Stimulated activated CD8-positive, alpha-beta memory T cell treated with anti-CD3 and anti-CD28 coated beads, Interleukin-12 subunit alpha, Interleukin-12 subunit beta, amount 100 ng/mL, for 4 hours (primary cell): ENCODE measurements at places on chromosomes 5 and 9.

- DNase-seq = no peak
Measured at GRCh38 chr5:73135429-73136054, 15.2 kb downstream of the TMEM171 start.

- DNase-seq = no peak
Measured at GRCh38 chr9:107229241-107229741, 53.8 kb upstream of the RAD23B start.

GRCh38 chr9:99602854-99603253, 218.8 kb upstream of the NR4A3 start:
- no peak for DNase-seq

DNA sequence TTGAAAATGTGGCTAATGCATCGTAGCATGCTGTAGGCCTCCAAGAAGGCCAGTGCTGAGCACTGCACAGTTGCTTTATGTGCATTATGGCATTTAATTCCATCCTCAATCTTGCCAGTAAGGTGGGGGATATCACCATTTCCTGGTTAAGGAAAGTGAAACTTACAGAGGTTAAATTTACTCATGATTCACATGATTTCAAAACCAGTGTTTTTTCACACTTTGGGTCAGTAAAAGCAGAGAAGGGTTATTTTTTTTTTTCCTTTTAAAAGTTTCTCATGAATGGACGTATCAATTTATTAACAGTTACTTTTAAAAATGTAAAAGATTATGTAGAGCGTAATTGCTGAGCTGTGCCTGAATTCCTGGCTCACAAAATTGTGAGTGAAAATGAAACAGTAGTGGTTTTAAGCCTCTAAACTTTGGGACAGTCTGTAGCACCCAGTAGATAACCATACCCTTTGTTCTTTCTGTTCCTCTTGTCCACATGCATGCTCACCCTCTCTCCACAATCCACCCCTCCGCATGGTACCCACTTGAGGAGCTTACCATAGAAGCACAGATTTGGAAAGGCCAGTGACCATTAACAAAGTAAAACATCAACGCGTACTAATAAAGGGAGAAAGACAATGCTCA, 21.2 kb downstream of the MAST4 start:
- DNase-seq = no peak

GRCh38 chr5:17854901-17855300, 220.6 kb downstream of the TAF11L14 start:
- no peak for DNase-seq

GRCh38 chr5:154732212-154732611, 23.0 kb upstream of the LARP1 start:
- DNase-seq = no peak

DNA sequence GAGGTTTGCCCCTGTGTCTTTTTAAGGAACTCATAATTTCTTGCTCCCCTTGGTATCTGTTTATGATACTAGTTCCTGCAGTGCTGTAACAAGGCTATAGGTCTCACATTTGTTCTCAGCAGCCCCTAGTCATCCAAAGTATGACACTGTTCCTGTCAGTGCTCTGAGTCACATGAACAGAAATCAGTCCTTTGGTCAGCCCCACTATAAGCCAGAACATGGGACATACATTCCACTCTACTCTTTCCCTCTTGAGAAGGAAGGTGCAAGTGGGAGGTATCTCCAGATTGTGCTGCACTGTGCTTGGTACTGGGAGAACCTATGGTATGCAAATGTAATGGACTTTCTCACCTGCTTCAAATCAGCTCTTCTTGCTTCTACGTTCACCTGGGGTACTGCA, 87.0 kb downstream of the IARS1 start:
- DNase-seq = no peak

- no peak for DNase-seq
Measured at GRCh38 chr9:33236571-33236970, 3.4 kb upstream of the SPINK4 start.

DNA sequence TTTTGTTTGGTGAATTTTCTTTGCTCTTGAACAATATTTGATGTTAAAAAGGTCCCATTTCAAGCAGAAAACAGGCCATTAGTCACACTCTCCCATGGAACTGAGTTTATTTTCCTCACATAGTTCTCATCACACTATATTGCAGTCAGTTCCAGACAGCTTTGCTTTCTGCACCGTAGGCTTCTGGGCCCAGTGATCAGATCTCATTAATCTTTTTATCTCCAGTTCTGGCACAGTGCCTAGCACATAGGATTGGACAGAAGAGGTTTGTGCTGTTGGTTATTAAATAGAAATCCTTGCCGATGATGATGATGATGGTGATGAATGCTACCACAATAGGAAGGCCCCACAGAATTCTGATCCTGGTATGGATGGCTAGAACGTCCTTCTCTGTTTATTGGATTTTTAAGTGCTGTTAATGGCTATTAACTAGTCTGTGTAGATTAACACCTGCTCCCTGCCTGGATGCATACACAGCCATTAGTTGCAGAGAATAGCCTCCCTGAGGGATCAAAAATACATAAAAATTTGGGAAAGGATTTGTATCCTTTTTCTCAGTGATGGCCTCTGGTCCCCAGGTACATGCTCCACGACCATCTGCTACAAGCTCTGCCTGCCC, 52.0 kb upstream of the NTRK2 start:
- DNase-seq = no peak

DNA sequence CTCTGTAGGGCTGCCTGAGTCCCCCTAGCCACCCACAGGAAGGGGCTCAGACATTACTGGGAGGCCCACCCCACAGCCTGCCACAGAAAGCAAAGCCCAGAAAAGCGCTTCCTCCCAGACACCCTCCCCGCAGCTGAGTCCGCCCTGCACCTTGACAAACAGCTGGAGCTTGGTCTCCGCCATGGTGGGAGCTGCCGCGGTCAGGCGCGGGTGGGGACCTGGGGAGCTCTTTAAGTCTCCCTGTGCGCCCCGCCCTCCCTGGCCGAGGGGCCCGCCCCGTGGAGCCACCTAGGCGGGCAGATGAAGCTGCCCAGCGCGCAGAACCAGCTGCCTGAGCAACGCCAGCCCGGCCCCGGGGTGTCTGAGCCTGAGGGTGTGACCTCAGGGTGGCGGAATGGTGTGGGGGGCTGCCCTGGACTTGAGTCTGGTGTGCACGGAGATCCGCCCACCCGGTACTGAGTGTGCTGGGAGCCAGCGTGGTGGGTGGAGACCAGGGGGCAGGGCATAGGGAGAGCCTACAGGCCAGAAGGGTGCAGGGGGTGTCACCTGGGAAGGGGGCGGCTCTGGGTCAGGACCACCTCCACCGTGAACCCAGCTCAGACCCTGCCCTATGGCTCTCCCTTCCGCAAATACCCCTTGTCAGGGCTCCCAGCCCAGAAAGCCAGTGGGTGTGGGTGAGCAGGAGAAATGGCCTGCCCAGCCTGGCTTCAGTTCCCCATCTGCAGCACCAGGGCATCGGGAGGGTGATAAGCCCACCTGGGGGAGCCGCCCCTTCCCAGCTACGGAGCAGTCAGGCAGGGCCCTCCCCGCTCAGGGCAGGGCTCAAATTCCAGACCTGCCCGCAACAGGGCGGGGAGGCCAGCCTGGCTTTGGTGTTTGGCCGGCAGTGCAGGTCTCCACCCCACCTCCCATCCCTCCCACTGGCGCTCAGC, at the start of gene CLIC3:
CLIC3 (minus strand) TSS at position 208 of the 932 bp plus-strand sequence; CDS start at position 183, 25 bp downstream.
- peak; percentile 48 for DNase-seq

DNA sequence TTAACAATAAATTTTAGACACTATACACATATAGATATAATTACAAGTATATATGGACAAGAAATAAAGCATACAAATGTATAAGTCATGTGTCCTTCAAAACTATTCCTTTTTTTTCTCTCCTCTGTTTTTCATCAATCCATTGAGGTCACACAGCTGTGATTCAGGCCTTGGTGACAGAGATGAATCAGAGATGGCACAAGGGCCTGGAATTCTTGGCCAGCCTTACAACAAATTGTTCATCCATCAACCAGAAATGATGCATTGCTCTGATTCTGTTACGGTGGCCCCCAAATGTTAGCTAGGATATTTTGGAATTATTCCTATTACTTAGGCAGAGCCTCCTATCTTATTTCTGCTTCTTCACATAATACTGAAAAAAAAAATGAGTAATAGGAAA, 108.7 kb upstream of the MPDZ start:
- DNase-seq = no peak

- DNase-seq = no peak
Measured at GRCh38 chr9:73847536-73847935, 649.6 kb upstream of the RORB start.

DNA sequence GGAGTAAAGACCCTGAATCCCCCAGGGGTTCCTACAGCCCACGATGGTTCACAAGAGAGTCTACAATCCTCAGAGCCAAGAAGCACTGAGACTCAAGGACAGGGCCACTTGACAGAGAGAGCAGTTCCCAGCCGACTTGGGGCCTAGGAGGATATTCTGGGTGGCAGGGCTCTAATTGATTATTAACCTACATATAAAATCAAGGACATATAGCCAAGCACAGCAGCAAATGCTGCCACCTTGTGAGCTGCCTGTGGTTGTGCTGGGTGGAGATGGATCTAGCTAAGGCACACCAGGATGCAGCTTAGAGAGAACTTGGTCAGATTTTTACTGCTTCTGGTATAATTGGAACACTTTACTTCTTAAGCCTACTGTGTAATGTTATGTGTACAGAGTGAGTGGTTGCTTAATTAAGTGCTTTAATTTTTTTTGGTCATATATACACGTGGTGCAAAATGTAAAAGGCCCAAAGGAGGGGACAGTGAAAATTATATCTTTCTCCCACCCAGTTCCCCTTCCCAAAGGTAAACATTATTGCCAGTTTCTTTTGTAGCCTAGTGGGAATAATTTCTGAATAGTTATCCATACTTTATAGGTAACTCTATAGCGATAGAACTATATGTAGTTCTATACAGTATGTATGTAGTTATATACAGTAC, 78.8 kb downstream of the F2RL2 start:
- DNase-seq = no peak

- DNase-seq = no peak
Measured at GRCh38 chr5:40223884-40224402, 455.8 kb upstream of the PTGER4 start.

GRCh38 chr5:136094189-136094912, 38.3 kb upstream of the SMAD5 start:
- no peak for DNase-seq

- DNase-seq = no peak
Measured at GRCh38 chr5:135367076-135367475, 32.0 kb downstream of the MACROH2A1 start.

DNA sequence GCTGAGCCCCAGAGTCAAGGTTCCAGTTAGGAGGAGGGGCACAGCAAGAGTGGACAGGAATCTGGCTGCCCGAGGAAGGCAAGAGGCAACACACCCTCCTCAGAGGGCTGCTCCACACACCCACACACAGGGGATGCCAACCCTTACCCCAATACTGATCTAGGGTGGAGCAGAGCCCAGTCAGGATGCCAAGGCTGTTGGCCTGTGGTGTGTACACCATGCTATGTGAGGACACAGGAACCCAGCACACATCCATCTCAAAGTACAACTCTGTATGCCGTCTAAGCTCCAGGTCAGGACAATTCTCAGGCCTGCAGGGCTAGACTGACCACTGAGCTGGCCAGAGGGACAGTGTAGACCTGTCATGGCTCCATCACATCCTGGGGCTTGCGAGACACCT, 2.6 kb downstream of the SEPTIN8 start:
- DNase-seq = no peak

DNA sequence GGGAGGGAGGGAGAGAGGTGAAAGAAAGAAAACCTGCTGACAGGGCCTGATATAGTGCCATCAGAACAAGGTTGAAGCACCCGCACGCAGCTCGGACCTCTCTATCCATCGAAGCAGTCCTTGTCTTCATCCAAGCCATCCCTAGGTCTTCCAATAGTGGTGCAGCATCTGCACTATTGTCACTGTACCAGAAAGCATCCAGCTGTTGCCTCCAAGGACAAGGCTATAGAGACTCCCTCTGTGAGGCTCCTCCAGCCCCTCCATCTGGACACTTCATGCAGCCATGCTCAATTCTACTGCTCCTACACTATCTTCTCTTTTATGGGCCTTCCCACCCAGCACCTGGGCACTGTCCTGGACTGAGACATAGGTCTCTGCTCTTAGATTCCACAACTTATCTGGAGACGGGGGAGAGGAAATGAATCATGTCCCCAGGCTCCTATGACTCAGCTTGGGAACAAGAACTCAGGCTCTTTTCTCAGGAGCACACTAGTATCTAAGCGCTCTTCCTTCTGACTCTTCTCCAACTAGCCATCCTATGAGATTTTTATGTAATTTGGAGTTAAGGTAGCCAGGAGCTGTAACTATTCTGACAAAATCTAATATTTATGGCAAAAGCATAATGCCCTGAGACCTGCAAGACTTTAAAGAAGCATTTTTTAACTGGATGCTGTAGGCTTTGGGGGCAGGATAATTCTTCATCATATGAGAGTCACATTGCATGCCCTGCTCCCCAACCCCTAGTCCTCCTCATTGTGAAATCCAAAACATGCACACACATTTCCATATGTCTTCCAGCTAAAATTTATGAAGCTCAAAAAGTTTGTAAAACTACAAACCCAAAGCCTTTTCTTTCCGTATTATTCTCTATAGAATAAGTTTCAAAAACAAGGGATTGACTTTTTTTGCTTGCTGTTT, 446.8 kb downstream of the CCDC171 start:
- no peak for DNase-seq

DNA sequence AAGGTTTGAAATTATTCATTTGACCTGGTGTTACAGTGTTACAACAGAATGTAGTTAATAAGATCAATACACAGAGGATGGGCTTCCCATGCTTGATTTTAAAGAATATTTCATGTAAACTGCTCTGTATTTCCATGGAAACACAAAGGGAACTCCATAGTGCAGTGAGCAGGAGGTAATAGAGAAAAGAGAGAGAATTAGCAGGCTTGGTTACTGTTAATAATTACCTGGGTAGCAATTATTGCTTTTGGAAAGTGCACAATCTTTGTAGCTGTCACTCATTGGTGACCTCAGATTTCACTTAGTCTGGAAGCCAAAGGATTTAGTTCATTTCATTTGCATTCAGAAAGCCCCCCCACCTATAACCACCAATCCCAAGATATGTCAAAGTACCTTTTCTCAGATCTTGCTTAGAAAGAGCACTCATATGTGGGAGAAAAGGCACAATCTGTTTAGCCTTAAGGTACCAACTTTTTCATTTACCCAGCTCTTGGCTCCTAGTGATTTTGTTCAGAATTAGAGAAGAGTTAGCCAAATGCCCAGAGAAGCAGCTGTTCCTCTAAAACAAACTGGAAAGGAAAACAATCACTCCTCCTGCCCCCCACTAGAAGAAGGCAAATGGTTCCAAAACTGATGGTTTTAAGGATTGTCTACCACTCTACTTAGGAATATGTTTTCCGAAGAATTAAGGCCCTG, 234.5 kb upstream of the SLC24A2 start:
- no peak for DNase-seq

DNA sequence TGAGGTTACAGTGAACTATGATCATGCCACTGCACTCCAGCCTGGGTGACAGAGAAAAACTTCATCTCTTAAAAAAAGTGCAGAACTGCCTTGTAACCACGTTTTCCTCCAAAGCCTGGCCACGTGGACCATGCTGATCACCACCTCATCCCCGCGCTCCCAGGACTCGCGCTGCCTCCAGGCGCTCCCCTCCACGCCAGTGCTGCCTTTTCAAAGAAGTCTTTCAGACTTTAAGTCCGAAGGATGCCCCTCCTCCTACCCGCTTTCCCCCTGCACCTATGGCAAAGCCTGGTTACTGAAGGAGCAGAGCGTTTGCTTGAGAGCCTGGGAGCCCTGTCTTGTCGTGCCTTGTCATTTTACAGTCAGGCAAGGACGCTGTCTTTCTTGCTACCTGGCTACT, 43.8 kb downstream of the HABP4 start:
- DNase-seq = no peak
